Ascending aorta (tissue), 2 donors: ENCODE measurements at places on chromosomes 11 and 22.

DNA sequence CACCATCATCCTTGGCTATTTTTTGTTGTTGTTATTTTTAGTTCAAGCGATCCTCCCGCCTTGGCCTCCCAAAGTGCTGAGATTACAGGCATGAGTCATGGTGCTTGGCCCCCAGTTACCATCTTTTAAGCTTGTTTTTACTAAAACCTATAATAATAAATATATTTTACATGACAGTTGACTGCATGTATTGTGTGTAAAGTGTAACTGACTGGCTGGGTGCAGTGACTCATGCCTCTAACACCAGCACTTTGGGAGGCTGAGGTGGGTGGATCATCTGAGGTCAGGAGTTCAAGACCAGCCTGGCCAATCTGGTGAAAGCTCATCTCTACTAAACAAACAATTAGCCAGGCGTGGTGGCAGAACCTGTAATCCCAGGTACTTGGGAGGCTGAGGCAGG lies 386.2 kb downstream of the TENM4 start:
- no peak for DNase-seq

DNA sequence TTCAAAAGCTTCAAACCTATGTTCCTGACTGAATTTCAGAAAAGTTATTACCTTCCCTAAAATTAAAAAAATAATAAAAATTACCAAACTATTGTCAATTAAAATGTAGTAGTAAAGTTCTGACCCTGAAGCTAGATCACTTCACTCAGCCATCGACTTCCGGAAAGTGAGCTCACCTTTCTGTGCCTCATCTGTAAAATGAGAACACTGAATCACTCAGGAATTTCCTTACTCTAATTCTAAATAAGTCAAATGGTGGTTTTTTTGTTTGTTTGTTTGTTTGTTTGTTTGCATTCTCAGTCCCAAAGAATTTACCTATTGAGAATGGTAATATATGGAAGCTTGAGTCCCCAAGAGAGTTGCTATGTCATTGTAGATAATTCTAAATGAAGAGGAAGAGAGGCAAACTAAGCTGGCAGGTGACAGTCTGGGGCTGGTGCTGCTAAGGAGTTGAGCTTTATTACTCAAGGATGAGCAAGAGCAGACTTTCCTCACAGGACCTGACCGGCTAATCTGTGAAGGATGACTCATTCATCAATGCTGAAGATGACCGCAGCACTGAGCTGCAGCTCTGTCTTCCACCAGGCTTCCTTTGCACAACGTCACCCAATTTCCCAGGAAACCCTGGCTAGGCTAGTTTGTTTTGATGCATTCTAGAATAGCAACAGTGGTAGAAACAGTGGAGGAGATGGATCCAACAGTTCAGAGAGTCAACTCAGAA lies 248.8 kb downstream of the RAB38 start:
- DNase-seq: no peak

- no peak for DNase-seq
Measured at GRCh38 chr11:115083144-115083806, 404.9 kb downstream of the NXPE2 start.

GRCh38 chr11:78784321-78785061 lies 209.8 kb upstream of the NARS2 start:
- DNase-seq: no peak

- no peak for DNase-seq
Measured at GRCh38 chr11:9057007-9057406, 34.4 kb downstream of the SCUBE2 start.

DNA sequence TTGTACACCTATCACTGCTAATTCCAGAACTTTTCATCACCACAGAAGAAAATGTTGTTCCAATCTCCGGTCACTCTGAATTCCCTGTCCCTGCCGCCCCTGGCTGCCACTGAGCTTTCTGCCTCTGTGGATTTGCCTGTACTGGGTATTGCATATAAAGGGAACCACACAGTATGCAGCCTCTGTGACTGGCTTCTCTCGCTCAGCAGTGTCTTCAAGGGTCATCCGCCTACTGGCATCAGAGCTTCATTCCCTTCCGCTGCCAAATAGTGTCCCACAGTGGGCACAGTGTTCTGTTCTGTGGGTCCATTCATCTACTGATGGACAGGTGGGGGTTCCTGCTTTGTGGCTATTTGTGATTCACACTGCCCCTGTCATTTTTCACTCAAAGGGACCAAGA lies 5.3 kb downstream of the DHCR7 start:
- DNase-seq: no peak

DNA sequence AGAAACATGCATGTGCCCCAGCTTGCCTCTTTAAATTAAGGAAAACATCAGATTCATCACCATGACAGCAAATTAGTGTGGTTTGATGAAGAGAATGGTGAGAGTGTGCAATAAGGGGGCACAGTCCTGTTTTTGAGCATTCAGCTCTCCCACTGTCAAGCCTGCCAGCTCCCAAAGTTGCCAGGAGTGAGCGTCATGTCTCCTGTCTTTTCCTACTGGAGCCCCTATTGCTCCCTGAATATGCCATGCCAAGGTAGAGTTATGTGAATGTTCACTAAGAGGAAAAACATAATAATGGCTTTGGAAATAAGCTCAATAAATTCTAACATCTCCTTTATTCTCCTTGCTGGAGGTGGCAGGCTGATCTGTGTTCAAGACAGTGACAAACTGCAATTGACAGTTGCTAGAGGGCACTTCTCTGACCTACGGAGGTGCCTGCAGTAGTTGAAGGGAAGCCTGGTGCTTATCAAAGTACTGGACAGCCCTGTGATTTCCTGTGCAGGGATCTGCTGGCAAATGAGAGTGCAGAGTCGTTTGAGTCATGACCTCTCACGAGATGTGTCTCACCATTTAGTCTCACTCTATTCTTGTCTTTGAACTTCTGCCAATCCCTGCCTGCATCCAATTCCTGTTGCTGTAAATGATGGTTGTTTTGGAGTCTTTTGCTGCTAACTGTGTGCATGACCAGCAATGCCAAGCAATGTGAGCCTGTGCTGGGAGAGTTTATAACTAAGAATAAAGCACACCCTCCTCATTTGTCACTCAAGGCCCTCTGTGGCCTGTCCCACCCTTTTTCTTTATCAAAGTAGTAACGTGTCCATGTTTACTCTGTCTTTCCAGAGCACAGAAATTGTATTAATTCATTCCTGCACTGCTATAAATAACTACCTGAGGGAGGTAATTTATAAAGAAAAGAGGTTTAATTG lies 34.8 kb downstream of the MRGPRX2 start:
- no peak for DNase-seq

- DNase-seq: no peak
Measured at GRCh38 chr22:20584872-20585638, 77.6 kb downstream of the MED15 start.

DNA sequence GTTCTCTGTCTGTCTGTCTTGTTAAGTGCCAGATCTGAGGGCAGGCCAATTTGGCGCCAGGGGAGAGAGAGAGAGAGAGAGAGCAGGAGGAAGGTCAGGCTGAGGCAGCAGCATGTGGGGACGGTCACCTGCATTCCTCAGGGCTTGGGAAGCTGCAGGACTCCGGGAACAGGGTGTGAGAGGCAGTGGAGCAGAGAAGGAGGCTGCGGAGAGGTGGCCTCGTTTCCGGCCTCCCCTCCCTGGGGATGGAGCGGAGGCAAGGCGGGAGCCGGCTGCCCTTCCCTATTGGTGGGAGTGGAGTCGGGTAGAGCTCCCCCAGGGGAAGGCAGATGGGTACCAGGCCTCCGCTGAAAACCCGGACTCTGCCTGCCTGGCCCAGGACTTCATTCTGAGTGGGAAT lies 9.7 kb downstream of the CLMP start:
- no peak for DNase-seq

DNA sequence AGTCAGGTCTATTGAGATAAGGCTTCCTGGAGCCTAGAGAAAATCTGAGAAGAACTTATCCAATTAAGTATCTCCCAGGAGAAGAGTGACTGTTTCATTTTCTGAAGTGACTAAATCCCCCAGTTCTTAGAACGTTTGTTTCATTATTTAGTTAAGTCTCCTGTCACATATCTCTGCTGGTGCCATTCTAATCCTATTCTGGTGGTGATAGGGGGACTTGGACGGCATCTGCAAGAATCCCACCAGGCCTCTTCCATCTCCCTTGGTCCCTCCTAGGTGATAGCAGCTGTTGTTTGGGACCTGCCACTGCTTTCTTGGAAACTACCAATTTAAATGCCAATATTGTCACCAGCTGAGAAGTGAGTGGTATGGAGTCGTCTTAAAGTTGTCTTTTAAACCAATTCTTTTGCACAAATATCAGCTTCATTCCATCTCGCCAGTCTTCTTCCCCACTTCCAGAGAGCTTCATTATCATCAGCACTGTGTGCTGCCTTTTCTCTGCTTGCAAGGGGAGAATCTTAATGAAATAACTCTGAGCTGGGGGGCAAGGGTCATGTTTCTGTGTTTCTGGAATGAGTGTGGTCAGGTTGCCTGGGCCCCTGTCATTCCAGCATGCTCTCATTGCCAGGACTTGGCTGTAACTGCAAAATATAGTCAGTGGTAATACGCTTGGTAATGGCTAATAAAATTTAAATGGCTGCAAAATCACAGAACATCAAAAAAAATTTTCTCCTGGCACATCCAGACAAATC lies 104.8 kb downstream of the LDLRAD3 start:
- DNase-seq: no peak

GRCh38 chr22:26139310-26139709 lies 30.0 kb upstream of the SEZ6L start:
- no peak for DNase-seq

DNA sequence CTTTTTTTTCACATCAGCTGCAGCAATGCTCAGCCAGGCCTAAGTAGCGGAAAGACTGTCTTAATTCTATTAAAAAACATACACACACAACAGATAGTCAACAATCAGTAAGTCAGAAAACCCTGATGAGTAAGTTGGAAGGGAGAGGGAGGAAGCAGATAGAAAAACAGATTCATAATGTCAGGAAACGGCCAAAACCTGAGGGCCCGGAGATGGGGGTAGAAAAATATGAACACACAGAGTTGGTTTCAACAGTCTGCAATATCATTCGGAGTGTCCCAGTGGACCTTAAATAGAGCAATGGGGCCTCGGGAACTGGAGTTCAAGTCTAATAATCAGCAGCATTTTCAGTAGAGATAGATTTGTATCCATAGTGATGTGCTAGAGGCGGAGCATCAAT lies 14.8 kb downstream of the LRRC55 start:
- DNase-seq: no peak

DNA sequence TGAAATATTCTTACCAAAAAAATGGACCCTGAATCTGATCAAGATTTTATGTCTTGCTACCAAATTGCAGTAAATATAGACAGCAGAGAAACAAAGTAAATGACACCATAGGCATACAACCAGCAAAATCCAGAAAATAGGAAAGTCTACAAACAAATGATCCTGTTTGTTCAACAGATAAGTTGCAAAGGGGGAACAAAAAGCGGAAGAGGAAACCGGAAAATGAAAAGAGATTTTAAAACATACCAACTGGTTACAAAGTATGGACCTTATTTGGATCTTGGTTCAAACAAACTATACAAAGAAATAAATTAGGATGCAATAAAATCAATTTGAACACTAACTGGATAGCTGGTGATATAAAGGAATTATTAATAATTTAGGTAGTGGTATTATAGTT lies 92.0 kb downstream of the TMPRSS5 start:
- DNase-seq: no peak

- DNase-seq: no peak
Measured at GRCh38 chr11:94806419-94806818, 38.3 kb downstream of the AMOTL1 start.

DNA sequence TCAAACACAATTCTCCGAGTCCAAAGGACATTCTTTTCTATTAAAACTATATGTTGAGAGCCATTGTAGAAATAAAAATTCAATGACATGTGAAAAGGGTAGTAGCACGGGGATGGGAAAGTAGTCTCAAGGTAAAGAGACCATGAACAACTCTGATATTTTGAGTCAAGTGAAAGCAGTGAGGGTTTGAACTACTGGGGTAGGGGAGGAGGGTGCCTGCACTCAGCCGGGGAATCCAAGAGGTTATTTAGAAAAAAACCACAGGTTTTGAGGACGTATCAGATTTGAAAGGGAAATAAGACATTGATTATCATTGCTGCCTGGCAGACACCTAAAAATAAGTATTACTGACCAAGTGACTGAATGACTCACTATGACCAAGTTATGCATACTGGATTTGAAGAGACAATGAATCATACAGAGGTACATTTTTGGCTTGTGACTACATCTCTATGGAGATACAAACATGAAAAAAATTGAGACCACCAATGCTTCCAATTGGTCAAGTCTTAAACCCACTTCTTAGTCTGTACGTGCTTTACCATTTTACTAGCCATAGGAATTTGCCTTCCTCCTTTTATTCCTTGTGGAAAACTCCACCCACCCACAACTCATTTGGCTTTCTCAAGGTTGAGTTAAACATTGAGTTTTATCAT lies 2.2 kb upstream of the OR52H1 start:
- DNase-seq: no peak

DNA sequence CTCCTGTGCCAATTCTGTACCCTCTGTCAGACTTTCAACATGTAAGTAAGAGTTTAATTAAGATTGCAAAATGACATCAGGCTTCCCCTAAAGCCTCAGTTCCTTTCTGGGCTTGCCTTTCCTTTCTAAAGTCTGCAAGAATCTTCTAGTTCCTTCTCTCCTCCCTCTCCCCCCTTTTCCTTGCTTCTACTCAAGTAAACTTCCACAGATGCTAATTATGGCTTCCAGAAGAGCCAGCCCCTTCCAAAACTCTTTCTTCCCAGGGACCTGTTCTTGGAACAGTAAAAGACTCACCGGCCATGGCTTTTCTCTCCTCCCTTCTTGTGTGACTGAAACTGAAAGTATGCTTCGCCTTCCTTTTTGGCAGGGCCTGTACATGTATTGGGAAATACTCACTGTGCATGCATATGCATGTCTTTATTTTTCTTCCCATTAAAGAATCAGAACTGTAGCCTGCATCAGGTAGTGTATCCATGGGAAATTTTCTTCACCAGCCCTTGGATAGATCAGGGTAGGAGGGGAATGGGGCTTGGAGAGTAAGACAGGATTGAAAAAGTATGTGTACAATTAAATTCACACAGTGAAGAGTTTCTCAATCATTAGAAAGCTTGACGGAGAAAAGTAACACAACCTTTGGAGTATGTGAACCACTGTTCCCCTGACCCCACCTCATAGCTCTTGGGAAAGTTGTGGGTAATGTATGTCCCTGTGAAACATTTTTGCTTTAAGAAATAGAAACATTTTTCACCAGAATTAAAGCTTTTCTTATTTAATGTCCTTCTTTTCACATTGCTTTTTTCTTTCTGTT lies at the start of gene CASP1:
Gene CASP1 (minus strand): TSS at position 332 of the 808 bp plus-strand sequence. CDS start 31 bp downstream, at position 301.
- peak; percentile 81 for DNase-seq

DNA sequence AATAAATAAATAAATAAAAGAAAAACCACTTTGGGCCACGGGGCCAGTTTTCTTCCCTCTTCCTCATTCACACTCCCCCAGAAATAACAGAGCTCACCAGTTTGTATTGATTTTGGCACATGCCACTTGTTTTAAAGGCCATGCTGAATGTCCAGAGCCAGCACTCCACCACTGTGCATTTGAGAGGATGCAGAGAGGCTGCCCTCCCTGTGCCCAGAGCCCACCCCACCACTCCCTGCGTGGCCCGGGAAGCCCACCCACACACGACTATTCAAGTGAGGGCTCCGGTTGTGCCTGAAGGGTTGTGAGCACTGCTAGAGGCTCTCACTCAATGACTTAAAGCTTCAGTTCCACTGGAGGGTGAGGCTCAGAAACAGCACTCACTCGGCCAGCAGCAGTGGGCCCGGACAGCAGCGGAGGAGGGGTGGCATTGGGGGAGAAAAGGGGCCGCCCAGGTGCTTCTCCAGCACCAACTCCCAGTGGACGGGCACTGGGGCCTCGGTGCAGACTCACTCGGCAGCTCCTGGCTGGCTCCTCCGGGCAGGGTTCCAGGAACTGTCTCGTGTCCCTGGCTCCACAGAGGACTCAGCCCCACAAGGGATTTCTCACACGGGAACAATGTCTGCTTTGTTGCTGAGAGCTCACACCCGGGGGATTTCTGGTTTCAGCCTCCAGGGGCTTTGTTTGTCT lies 112.7 kb downstream of the SHANK2 start:
- no peak for DNase-seq
